ENCODE measurements at places on chromosomes 3 and 15.

DNA sequence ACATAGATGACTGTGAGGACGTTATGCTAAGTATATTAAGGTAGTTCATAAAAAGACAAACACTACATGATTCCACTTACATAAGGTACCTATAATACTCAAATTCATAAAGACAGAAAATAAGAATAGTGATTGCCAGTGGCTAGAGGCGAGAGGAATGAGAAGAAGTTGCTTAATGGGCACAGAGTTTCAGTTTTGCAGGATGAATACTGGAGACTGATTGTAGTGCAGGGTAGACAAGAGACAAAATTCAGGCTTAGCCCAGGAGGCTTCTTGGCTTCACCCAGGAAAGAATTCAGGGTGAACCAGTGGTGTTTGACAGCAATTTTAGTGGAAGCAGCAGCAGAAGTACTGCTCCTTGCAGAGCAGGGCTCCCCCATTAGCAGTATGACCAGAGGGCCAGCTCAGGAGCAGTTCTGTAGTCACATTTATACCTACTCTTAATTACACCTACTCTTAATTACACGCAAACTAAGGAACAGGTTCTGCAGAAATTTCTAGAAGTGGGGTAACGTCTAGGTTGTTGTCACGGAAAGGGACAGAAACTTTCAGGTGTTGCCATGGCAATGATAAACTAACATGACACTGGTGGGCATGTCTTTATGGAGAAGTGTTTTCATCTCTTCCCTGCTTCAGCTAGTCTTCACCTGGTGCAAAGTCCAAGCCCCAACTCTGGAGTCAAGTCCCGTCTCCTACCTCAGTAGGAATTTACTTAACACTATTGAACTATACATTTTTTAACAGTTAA, 55.2 kb downstream of the TBL1XR1 start:
- no peak for DNase-seq

DNA sequence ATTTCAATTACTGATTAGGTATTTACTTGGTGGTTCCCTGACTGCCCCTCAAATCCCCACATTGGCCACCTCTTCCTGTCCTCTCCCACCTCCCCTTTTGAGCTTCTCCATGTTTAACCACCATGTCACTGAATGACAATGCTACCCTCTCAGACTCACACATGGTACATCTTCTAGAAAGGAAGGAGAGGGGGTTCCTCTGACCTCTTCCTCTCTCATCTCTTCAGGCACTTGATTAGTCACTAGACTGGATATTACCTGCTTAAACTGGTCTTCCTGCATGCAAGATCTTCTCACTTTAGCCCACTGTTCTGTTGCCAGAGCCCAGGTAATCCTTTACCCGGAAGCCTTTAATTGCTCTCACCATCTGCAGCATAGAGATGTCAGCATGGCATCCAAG, 64.9 kb downstream of the DIPK2A start:
- no peak for DNase-seq

DNA sequence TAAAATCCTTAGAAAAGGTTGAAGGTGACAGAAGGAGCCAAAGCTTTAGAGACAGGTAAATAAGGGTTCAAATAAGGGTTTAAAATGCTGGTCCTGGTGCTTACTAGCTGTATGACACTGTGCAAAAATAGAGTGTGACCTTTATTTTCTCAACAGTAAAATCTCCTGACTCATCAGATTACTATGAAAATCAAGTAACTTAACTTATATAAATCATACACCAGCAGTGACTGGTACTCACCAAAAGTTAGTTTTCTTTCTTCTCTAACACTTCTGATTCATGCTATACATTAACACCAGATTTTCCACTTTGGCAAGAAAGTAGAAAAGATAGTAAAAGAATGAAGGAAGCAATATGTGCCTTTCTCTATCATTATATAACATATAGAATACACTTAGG, 205.9 kb upstream of the GBE1 start:
- DNase-seq, result no peak

DNA sequence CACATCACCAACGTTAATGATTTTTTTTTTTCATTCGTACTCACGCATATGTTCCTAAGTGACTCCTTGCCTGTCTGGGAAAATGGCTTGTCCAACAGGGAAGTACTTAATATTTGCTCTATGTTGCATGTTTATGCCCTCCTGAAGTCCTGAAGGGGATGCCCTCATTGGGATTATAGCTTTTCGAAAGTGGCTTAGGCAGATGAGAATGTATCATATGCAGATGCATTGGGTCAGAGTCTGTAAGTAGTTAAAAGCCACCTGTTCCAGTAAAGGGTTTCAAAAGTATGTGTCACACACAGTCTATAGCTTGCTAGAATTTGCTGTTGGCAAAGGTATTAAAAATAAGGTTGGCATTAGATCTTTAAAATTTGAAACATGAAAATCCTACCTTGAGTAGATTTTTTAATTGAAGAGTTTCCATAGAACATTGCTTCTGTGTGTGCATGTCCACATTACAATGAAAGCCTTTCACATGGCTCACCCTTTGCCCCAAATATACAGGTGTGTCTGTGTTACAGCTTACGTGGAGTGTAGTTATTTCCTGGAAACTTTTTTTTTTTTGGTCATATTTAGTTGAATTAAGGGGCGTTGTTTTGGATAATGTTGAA, 2.1 kb downstream of the ABHD17C start:
- DNase-seq, result no peak

GRCh38 chr3:191357909-191358308, 27.6 kb upstream of the UTS2B start:
- no peak for DNase-seq

GRCh38 chr3:17810759-17811158, 68.3 kb upstream of the TBC1D5 start:
- DNase-seq, result peak; percentile 87

DNA sequence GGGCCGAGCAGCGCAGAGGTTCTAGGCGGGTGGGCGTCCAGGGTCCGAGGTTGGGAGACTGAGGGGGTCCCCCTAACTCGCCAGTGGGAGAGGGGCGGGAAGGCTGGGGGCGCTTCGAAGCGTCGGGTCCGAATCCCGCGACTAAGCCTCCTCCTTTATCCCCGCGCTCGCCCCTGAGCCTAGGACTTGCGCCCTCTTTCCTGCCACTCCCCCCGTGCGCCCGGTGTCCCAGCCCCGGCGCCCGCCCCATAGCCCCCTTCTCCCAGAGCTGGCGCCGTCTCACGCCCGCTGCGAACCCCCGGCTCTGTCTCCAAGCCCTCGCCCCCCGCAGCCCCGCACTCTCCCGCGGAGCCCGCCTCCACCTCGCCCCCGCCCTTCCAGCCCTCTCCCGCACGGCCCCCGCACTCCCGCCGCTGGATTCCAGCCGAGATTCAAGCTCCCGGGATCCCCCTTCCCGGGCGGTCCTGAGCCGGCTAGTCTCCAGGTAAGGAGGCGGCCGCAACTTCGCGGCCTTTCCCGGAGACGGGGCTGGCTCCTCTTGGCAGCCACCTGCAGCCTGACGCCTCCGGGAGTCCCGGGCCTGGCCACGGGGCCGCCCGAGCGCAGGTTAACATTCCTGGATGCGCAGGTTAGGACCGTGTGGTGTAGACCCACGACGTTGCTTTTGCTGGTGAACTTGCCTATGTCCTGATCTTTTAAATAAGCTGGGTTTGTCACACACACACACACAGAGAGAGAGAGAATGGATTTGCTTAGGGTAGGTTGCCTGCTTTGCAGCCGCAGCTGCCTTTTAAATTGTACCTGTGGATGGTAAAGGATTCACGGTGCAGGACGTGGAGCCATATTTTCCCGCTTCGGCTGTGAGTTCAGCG, 563 bp downstream of the PXYLP1 start:
- peak; percentile 36 for DNase-seq

DNA sequence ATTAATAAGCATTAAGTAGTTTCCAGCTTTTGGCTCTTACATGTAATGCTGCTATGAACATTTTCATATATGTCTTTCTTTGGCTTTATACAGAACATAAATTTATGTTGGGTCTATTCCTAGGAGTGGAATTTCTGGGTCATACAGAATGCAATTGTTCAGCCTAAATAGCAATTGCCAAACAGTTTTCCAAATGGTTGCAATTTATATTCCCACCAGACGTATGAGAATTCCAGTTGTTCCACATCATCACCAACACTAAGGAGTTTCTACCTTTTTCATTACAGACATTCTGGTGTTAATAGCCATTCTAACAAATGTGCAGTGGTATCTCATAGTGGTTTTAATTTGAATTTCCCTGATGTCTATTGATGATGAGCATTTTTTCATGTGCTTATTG, 160.1 kb upstream of the TMC3 start:
- DNase-seq, result no peak

DNA sequence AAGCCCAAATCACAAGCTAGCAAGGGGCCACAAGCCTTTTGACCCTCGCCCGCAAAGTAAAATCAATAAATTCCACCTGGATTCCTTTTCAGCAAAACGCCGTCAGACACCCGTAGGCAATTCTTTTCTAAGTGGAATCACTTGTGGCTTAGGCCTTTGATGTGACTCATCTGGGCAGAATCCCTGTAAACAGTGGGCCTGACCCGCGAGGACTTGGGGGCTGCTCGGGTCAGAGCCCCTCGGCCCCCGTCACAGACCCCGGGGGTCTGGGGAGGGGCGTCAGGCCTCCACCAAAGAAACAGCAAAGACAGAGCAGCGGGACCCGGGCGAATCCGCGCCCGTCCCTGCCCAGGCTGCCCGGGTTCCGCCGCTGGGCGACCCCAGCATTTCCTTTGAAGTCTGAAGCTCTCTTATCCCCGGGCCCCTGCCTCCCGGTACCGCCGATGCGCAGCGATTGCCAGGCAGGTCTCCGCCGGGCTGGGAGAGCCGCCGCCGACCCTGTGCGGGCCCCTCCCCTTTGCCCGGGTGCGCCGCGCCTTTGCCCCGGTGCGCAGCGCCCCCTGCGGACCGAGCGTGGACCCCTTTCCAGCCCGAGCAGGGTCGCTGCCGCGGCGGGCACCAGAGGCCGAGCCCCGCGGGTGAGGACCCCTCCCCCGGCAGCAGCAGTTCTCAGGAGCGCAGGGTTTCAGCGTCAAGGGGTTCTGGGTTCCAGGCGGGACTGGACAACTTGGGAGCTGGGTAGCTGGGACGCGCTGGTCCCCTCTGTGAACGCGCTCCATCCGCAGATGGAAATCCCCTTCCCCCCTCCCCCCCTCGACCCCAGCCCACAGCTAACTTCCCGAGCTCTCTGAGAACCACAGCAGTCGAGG, 178.3 kb downstream of the UACA start:
- DNase-seq, result peak; percentile 88

- DNase-seq, result no peak
Observed at GRCh38 chr3:129371041-129371826, 57.2 kb downstream of the EFCAB12 start.

DNA sequence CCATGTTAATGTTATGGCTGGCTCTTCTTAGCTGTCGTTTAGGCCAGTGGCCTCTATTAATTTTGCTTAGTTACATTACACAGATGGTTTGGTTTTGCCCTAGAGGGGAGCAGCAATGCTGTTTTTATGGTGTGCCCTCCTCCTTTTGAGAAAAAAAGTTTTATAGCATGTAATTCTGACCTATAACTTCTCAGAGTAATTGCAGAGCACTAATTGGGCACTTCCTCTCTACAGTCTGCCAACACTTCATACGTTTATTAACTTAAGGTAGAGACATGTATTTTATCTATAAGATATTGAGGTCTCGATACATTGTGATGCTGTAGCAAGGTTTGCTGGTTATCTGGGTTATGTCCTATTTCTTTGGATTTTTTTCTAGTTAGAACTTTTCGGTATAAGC, 12.2 kb downstream of the SLC25A26 start:
- no peak for DNase-seq
